ENCODE measurements at places on chromosomes 5 and 9. TPM values are rescaled to one million over a fixed set of nuclear protein-coding genes. Genes with fewer than 3 reads are reported as not detected.

DNA sequence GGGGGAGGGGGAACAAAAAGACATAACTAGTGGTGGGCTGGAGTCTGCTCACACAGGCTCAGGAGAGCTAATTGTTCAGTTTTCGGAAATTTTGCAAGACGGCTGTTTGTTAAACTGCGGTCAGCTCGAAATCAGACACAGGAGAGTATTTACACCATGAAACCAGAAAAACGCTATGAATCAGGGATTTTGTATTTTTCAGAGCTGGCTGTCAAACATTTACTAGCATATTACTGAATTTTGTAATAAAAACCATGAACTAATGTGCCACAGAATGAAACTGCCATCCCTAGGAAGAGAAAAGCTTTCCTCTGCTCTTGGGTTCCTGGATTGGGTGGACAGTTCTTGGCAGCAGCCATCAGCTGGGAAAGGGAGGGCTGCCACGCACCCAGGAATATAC is 45.3 kb downstream of the TRPM3 start:
- DNase-seq: no peak

DNA sequence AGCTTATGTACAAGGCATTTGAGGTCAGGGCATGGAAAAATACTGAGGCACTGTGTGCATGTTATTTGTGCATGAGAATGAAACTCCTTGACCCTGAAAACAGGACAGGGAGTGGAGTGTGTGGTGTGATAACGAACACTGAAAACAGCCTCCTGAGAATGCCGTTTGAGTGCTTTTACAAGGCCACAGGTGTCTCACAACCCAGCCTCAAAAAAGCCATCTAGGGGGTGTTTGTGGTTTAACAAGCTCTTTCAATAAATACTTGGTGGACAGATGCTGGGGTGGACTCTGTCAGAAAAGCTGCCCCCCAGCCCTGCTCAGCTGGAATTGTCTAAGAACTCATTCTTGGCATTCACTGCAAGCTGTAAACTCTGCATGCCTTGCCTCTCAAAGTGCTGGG is 94.0 kb upstream of the SLC25A48 start:
- DNase-seq: no peak

- no peak for DNase-seq
These were observed 72.7 kb upstream of the TBC1D2 start for GRCh38 chr9:98328141-98328540.

- DNase-seq: no peak
These were observed 160.9 kb upstream of the LHFPL2 start for GRCh38 chr5:78809444-78809843.

DNA sequence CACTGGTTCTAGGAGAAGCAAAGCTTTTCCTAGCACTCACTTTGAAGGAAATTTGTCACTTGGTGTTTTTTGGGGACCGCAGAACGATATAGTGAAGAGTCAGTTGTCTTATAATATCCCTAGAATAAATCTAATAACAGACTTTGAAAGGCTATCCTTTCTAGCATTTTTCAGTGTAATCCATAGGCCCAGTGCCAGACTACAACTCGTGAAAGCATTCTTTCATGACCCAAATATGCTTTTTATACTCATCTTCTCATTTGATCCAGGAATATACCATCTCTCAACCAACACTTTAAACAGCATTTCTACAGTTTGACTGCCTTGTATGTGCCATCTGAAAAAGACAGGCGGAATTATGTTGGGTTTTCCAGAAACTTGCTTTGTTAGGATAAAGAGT is 104.0 kb downstream of the ERCC6L2 start:
- no peak for DNase-seq

The PCDHGA5 gene
- total RNA-seq: not detected

All from CD8-positive, alpha-beta T cell (primary cell).